GM12891 (cell line): ENCODE measurements at places on chromosomes 1 and 21.

GRCh38 chr1:117758444-117759316 is 152.8 kb downstream of the TENT5C start:
- peak; percentile 23 for DNase-seq

GRCh38 chr21:44865561-44866280 is 7.8 kb downstream of the PTTG1IP start:
- no peak for DNase-seq

DNA sequence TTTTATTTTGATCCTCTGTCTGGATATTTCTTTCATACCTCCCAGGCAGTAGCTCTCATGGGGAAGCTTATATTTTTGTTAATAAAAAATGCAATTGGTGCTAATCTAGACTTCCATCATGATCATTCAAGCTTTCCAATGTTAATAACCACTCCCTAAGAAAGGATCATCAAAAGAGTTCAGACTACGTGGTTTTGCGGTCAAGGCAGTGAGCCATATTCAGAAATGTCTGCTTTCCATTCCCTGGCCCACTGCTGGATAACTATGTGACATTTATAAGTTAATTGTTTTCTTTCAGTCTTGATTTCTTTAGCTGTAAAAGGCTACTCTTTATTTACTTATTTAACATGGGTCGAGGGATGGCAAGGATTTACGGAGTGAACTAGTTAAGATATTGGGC is 414.6 kb downstream of the LMO4 start:
- no peak for DNase-seq

DNA sequence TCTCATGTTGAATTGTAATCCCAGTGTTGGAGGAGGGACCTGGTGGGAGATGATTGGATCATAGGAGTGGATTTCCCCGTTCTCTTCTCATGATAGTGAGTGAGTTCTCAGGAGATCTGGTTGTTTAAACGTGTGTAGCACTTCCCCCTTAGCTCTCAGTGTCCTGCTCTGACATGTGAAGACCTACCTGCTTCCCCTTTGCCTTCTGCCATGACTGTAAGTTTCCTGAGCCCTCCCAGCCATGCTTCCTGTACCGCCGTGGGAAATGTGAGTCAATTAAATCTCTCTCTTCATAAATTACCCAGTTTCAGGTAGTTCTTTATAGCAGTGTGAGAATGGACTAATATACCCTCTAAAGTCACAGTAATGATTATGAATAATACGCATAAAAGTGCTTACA is 248.4 kb upstream of the LRRC7 start:
- DNase-seq: no peak

GRCh38 chr1:230919207-230919606 is 50.9 kb upstream of the C1orf198 start:
- no peak for DNase-seq

- no peak for DNase-seq
Observed at GRCh38 chr1:223802032-223802431, 43.7 kb downstream of the TP53BP2 start.

DNA sequence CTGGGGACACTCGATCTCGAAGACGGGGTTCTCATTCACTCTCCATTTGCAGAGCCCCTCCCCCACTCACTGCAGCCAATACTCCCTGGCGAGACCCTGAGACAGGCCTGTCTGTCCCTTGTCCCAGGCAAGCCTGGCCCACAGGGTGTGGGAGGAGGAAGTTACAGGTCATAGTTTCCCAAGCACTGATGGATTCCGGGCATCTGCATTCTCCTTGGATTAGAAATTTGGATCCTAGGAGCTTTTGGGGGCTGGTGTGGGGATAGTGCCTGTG is 11.3 kb downstream of the WNT3A start:
- DNase-seq: no peak

GRCh38 chr1:38560457-38560856 is 299.1 kb downstream of the RRAGC start:
- no peak for DNase-seq

- no peak for DNase-seq
Observed at GRCh38 chr1:9835758-9836631, 12.2 kb upstream of the CLSTN1 start.
